ENCODE measurements at places on chromosomes 4 and X. TPM values are rescaled to one million over a fixed set of nuclear protein-coding genes. Genes with fewer than 3 reads are reported as not detected.

Gene ZNF711
- total RNA-seq = 1.3 TPM

- H3K27ac ChIP-seq = no peak overlapping the region
- no peak for DNase-seq
- H3K36me3 ChIP-seq = no peaks in the 10 kb centered on the region
- H3K4me3 ChIP-seq = no peak overlapping the region
- peaks cover 10% of the 10 kb centered on the region for H3K27me3 ChIP-seq
These were observed 248.6 kb upstream of the JADE1 start for GRCh38 chr4:128560754-128561495.

DNA sequence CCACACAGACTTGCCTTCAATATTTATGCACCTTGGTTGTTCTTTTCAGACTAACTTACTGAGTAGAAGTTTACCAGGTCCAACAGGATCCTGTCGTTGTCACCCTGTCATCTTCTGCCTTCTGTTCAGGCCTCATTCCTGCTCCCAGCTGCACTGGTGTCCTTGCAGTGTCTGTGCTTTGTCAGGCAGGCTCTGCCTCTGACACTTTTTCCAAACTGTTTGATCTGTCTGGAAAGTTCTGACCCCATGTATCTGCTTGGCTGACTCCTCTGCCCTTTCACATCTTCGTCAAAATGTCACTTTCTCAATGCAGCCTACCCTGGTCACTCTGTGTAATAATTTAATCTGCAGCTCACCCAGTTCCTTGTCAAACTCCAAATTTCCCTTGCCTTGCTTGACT is 9.9 kb downstream of the PAGE2 start:
- H3K27me3 ChIP-seq = no peaks in the 10 kb centered on the region
- H3K36me3 ChIP-seq = no peaks in the 10 kb centered on the region
- H3K4me1 ChIP-seq = no peaks in the 10 kb centered on the region
- no peak for DNase-seq
- no peak overlapping the region for H3K27ac ChIP-seq

DNA sequence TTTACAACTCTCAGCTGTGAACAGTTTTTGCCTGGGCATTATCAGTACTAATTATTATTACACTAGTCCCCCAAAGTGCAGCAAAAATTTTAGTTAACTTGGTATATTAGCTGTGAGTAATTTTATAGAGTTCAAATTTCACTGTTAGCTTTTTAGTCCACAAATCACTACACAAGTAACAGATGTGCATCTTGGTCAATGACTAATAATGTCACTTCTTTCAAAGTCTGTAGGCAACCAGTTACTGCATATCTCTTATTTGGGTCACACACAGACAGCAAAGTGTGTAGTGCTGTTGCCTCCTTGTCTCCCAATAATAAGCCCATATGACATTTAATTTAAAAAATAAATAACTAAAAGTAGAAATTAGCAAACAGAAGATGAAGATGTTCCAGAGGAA is 159.9 kb downstream of the SCFD2 start:
- H3K27me3 ChIP-seq = no peaks in the 10 kb centered on the region
- no peak overlapping the region for H3K27ac ChIP-seq
- DNase-seq = no peak
- H3K36me3 ChIP-seq = peaks cover 24% of the 10 kb centered on the region
- peaks cover 3% of the 10 kb centered on the region for H3K4me1 ChIP-seq

GRCh38 chr4:65580551-65580950 is 89.7 kb downstream of the EPHA5 start:
- no peak overlapping the region for H3K4me3 ChIP-seq
- DNase-seq = no peak
- no peak overlapping the region for H3K27ac ChIP-seq
- H3K27me3 ChIP-seq = no peaks in the 10 kb centered on the region
- no peaks in the 10 kb centered on the region for H3K4me1 ChIP-seq

Gene DIPK2B
- not detected for total RNA-seq

GRCh38 chr4:181569553-181569952 is 673.6 kb upstream of the TENM3 start:
- H3K27ac ChIP-seq = no peak overlapping the region
- H3K4me3 ChIP-seq = no peak overlapping the region
- DNase-seq = no peak
- H3K27me3 ChIP-seq = no peaks in the 10 kb centered on the region
- no peaks in the 10 kb centered on the region for H3K4me1 ChIP-seq

- H3K27me3 ChIP-seq = no peaks in the 10 kb centered on the region
- H3K4me1 ChIP-seq = peaks cover 4% of the 10 kb centered on the region
- no peak overlapping the region for H3K4me3 ChIP-seq
- no peak for DNase-seq
These were observed 20.5 kb upstream of the DHRSX start for GRCh38 chrX:2521092-2521926.

Gene RNF128
- total RNA-seq = not detected

- H3K36me3 ChIP-seq = no peaks in the 10 kb centered on the region
- no peak for DNase-seq
- H3K4me1 ChIP-seq = no peaks in the 10 kb centered on the region
These were observed 139.1 kb downstream of the VEGFC start for GRCh38 chr4:176653401-176654220.

Gene MAGEA3
- not detected for total RNA-seq

GRCh38 chrX:17854531-17854930 is 6.6 kb downstream of the RAI2 start:
- H3K36me3 ChIP-seq = no peaks in the 10 kb centered on the region
- peaks cover 15% of the 10 kb centered on the region for H3K27me3 ChIP-seq
- DNase-seq = no peak
- H3K4me3 ChIP-seq = no peak overlapping the region

Gene CPE
- total RNA-seq = not detected

GRCh38 chrX:154378059-154378798 is 866 bp upstream of the EMD start:
- DNase-seq = peak; percentile 40
- peak overlapping the region; percentile 75 for H3K4me3 ChIP-seq
- H3K27me3 ChIP-seq = no peaks in the 10 kb centered on the region

Gene OTUD6A
- total RNA-seq = not detected

Gene P2RY8
- total RNA-seq = 12.5 TPM

GRCh38 chr4:97953171-97953941 is 189.9 kb downstream of the STPG2 start:
- no peak for DNase-seq
- no peaks in the 10 kb centered on the region for H3K36me3 ChIP-seq
- H3K27me3 ChIP-seq = peaks cover 5% of the 10 kb centered on the region
- no peak overlapping the region for H3K4me3 ChIP-seq

Gene SSX3
- total RNA-seq = not detected

- no peak overlapping the region for H3K27ac ChIP-seq
- no peaks in the 10 kb centered on the region for H3K36me3 ChIP-seq
- DNase-seq = no peak
- H3K4me1 ChIP-seq = peaks cover 7% of the 10 kb centered on the region
These were observed 14.9 kb upstream of the EXOSC9 start for GRCh38 chr4:121786221-121786620.

DNA sequence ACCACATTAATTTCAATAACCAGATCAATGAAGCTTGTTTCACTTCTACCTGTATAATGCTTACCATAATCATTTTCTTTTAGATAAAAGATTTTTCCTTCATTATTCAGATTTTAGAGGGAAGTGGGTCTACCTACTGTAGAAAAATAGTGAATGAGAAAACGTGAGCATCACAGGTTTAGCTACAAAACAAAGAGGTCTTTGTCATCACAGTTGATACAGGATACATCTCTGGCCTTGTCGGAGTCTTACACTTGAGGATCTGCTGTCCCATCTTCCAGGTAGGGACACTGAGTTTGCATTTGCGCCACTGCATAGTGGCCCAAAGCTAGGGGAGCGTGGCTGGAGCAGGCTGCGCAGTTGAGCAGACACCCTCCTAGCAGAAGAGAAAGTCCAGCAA is 710 bp downstream of the CLDN24 start:
- H3K36me3 ChIP-seq = peaks cover 2% of the 10 kb centered on the region
- no peak overlapping the region for H3K4me3 ChIP-seq
- no peak overlapping the region for H3K27ac ChIP-seq
- H3K27me3 ChIP-seq = peaks cover 2% of the 10 kb centered on the region
- no peak for DNase-seq

DNA sequence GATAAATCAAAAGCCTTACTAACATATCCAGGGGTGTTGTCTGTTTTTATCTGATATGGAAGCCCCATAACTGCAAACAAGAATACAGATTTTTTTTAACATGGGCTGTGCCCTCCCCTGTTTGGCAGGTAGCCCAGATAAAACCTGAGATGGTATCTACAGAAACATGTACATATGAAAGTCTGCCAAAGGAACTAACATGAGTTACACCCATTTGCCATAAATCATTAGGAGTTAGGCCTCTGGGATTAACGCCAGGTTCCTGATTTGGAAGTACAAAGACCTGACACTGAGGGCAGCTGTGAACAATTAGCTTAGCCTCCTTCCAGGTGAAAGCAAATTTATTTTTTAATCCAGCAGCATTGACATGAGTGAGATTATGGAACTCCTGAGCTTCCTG is 264.3 kb downstream of the TECRL start:
- H3K27me3 ChIP-seq = no peaks in the 10 kb centered on the region
- no peaks in the 10 kb centered on the region for H3K36me3 ChIP-seq
- no peak for DNase-seq
- no peak overlapping the region for H3K4me3 ChIP-seq
- H3K4me1 ChIP-seq = no peaks in the 10 kb centered on the region

Measured in activated naive CD8-positive, alpha-beta T cell treated with anti-CD3 and anti-CD28 coated beads for 36 hours (primary cell).